Activated CD8-positive, alpha-beta T cell treated with anti-CD3 and anti-CD28 coated beads, Interleukin-2, amount 10 ng/mL, durations not matched to agents 7 days and 5 days (primary cell): ENCODE measurements at places on chromosomes 3 and 15. TPM values are rescaled to one million over a fixed set of nuclear protein-coding genes. Genes with fewer than 3 reads are reported as not detected.
A peak's percentile ranks its signal among the peaks of the same experiment; 100 is the strongest.

DNA sequence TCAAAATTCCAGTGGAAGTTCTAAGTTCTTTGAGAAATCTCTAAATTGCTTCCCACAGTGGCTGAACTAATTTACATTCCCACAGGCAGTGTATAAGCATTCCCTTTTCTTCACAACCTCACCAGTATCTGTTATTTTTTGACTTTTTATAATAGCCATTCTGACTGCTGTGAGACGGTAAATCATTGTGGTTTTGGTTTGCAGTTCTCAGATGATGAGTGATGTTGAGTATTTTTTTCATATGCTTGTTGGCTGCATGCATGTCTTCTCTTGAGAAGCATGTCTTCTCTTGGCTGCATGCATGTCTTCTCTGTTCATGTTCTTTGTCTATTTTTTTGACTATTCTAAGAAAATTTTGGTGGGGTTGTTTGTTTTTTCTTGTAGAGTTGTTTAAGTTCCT, 499.6 kb upstream of the CCDC54 start:
- DNase-seq, result no peak
- no peaks in the 10 kb centered on the region for H3K27me3 ChIP-seq
- H3K27ac ChIP-seq, result no peak overlapping the region
- H3K36me3 ChIP-seq, result no peaks in the 10 kb centered on the region
- no peak overlapping the region for H3K4me3 ChIP-seq

- no peak overlapping the region for H3K4me3 ChIP-seq
- no peaks in the 10 kb centered on the region for H3K36me3 ChIP-seq
- H3K27ac ChIP-seq, result no peak overlapping the region
- peak; percentile 75 for DNase-seq
- H3K4me1 ChIP-seq, result no peaks in the 10 kb centered on the region
Measured at GRCh38 chr15:94119923-94120775, 111.2 kb upstream of the MCTP2 start.

The FBXL22 gene
- total RNA-seq, result 1.4 TPM

DNA sequence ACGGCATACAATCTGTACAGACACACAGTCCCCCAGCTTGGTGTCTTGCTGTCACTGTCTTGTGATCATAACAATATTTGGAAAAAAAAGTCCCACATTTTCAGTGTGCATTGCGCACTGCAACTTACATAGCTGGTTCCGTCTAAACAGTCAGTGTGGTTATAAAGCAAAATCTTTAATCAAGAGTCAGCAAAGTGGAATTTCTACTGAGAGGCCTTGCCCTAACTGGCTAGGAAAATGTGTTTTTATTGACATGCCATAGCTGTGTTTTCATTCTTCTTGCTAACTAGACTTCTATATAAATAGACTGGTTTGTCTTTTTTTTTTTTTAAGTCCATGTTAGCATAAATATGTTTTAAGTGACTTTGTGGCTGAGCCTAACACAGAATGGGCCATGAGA, 174.8 kb downstream of the POLR2M start:
- H3K4me1 ChIP-seq, result no peaks in the 10 kb centered on the region
- H3K36me3 ChIP-seq, result no peaks in the 10 kb centered on the region
- H3K27ac ChIP-seq, result no peak overlapping the region
- DNase-seq, result no peak
- H3K4me3 ChIP-seq, result no peak overlapping the region
- peaks cover 27% of the 10 kb centered on the region for H3K27me3 ChIP-seq

The AP3B2 gene
- not detected for total RNA-seq

The RNF111 gene
- 38.9 TPM for total RNA-seq

The MYEF2 gene
- 28.5 TPM for total RNA-seq

- no peaks in the 10 kb centered on the region for H3K4me1 ChIP-seq
- DNase-seq, result no peak
- no peak overlapping the region for H3K4me3 ChIP-seq
Measured at GRCh38 chr3:100424261-100424660, 22.9 kb downstream of the LNP1 start.

DNA sequence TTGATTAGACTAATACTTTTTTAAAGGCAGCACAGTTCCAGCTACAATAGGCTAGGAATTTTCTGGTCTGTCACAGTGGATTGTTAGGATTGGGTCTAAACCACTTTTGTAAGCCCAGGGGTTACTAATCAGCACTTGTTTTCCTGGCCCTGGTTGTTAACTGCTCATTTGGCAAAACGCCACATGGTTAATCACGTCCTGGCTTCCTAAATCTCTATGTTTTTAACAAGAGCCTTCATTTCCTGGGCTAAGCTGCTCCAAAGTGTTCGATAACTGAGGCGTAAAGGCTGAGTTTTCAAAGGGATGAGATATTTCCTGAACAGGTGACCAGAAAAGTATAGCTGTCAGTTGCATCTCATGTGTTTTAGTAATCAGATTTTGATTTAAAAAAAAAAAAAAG, 38.9 kb upstream of the CLRN1 start:
- H3K27ac ChIP-seq, result no peak overlapping the region
- no peak overlapping the region for H3K4me3 ChIP-seq
- no peak for DNase-seq
- no peaks in the 10 kb centered on the region for H3K36me3 ChIP-seq

- no peak overlapping the region for H3K27ac ChIP-seq
- H3K4me1 ChIP-seq, result no peaks in the 10 kb centered on the region
- no peaks in the 10 kb centered on the region for H3K27me3 ChIP-seq
- DNase-seq, result no peak
- H3K36me3 ChIP-seq, result peaks cover 6% of the 10 kb centered on the region
- no peak overlapping the region for H3K4me3 ChIP-seq
Measured at GRCh38 chr3:114770874-114771273, 376.2 kb downstream of the ZBTB20 start.

- H3K27me3 ChIP-seq, result peaks cover 9% of the 10 kb centered on the region
- H3K27ac ChIP-seq, result peak overlapping the region; percentile 89
- peaks cover 23% of the 10 kb centered on the region for H3K4me1 ChIP-seq
- H3K36me3 ChIP-seq, result no peaks in the 10 kb centered on the region
Measured at GRCh38 chr3:97763586-97764406, 762 bp upstream of the ARL6 start.

The TM6SF1 gene
- 18.2 TPM for total RNA-seq

- no peaks in the 10 kb centered on the region for H3K36me3 ChIP-seq
- H3K27me3 ChIP-seq, result no peaks in the 10 kb centered on the region
- peaks cover 9% of the 10 kb centered on the region for H3K4me1 ChIP-seq
- no peak for DNase-seq
Measured at GRCh38 chr3:18847583-18848197, 300.6 kb upstream of the KCNH8 start.

DNA sequence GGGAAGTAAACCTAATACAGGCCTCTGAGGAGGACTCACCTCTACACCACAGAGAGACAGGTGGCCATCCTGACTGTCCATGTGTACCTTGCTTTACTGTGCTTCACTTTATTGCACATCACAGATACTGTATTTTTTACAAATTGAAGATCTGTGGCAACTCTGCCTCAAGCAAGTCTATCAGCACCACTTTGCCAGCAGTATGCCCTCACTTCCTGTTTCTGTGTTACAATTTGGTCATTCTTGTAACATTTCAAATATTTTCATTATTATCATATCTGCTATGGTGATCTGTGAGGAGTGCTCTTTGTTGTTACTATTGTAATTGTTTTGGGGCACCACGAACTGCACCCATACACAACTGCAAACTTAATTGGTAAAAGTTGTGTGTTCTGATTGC, 78.0 kb downstream of the BBX start:
- H3K4me3 ChIP-seq, result no peak overlapping the region
- no peak for DNase-seq
- peak overlapping the region; percentile 22 for H3K27ac ChIP-seq
- peaks cover 5% of the 10 kb centered on the region for H3K36me3 ChIP-seq

DNA sequence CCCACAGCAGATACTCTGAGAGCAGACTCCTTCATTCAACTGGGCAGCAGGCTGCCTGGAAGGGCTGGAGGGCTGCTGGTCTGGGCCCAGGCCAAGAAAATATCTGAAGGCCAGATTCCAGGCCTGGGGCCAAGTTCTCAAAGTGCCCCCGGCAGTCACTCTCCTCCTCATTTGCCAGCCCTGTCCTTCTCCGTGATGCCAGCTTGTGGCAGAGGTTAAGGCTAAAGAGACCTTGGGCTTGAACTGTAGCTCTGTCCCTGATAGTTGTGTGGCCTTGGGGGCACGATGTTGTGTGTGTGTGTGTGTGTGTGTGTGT, 39.0 kb downstream of the FAM3D start:
- no peak for DNase-seq
- H3K27ac ChIP-seq, result no peak overlapping the region
- H3K4me1 ChIP-seq, result peaks cover 3% of the 10 kb centered on the region
- H3K36me3 ChIP-seq, result no peaks in the 10 kb centered on the region
- no peak overlapping the region for H3K4me3 ChIP-seq

The SEMA3G gene
- 0.21 TPM for total RNA-seq

GRCh38 chr3:130504701-130505100, 12.3 kb upstream of the COL6A6 start:
- no peaks in the 10 kb centered on the region for H3K36me3 ChIP-seq
- H3K27ac ChIP-seq, result no peak overlapping the region
- H3K4me1 ChIP-seq, result no peaks in the 10 kb centered on the region
- peaks cover 6% of the 10 kb centered on the region for H3K27me3 ChIP-seq
- H3K4me3 ChIP-seq, result no peak overlapping the region

The SGO1 gene
- total RNA-seq, result 43.7 TPM

- H3K4me1 ChIP-seq, result no peaks in the 10 kb centered on the region
- H3K36me3 ChIP-seq, result no peaks in the 10 kb centered on the region
- H3K27ac ChIP-seq, result no peak overlapping the region
Measured at GRCh38 chr15:70998319-70998718, 105.7 kb downstream of the LRRC49 start.

GRCh38 chr3:70308760-70309159, 3.7 kb downstream of the MDFIC2 start:
- DNase-seq, result no peak
- no peaks in the 10 kb centered on the region for H3K36me3 ChIP-seq
- H3K27me3 ChIP-seq, result no peaks in the 10 kb centered on the region
- H3K27ac ChIP-seq, result no peak overlapping the region
- no peak overlapping the region for H3K4me3 ChIP-seq

DNA sequence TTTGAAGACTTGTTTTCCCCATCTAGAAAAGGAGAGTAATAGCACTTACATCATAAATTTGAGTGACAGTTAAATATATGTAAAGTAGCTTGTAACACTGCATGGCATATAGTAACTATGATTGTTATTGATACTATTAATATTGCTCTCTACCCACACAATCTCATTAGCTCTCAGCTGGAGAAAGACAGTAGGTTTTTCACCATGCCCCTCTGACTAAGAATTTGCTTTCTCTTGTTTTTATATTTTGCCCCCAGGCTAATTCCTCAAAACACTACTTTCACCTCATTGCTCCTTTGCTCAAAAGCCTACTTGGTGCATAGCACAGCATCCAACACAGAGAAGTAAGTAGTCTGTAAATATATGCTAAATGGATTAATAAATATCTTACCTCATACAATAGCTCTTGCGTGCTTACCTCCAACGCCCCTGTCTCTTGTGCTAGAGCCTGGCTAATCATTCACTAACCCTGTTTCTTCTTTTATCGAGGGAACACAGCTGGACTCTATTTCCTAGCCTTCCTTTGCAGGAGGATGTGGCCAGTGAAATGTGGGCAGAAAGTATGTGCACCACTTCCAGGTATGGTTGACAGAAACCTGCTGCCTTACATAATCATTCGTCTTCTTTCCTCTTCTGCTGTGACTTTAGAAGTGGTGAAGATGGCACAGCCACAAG, 190.0 kb downstream of the PLCH1 start:
- H3K27ac ChIP-seq, result peak overlapping the region; percentile 78
- H3K36me3 ChIP-seq, result peaks cover 11% of the 10 kb centered on the region
- peaks cover 6% of the 10 kb centered on the region for H3K27me3 ChIP-seq
- H3K4me3 ChIP-seq, result peak overlapping the region; percentile 39
- peaks cover 40% of the 10 kb centered on the region for H3K4me1 ChIP-seq

- H3K4me1 ChIP-seq, result peaks cover 43% of the 10 kb centered on the region
- no peak for DNase-seq
- peak overlapping the region; percentile 99 for H3K27ac ChIP-seq
- H3K4me3 ChIP-seq, result peak overlapping the region; percentile 96
- peaks cover 42% of the 10 kb centered on the region for H3K36me3 ChIP-seq
Measured at GRCh38 chr3:12841970-12842328, 584 bp upstream of the RPL32 start.

DNA sequence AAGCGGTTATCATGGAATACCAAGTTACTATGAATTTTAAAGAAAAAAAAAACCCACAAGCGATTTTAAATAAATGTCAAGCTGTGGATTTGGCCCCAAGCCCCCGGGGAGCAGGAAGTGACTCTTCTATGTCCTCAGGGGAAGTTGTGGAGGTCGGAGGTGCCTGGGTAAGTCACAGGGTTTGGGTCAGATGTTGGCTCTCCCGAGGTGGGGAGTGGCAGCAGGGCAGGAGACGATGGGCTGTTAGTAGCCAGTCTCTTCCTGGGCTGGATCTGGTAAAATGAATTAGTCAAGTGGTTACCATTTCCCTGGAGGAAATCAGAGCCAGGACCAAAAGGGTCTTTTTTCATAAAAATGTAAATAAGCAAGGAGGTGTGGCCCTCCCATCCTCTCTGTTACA, 316.7 kb downstream of the TLE3 start:
- no peak overlapping the region for H3K4me3 ChIP-seq
- DNase-seq, result peak; percentile 16

GRCh38 chr15:56869573-56869972, 48.9 kb upstream of the TCF12 start:
- no peaks in the 10 kb centered on the region for H3K4me1 ChIP-seq
- no peaks in the 10 kb centered on the region for H3K27me3 ChIP-seq
- H3K27ac ChIP-seq, result no peak overlapping the region
- no peak overlapping the region for H3K4me3 ChIP-seq

The CHSY1 gene
- 44.6 TPM for total RNA-seq

The CHRNB4 gene
- total RNA-seq, result not detected

DNA sequence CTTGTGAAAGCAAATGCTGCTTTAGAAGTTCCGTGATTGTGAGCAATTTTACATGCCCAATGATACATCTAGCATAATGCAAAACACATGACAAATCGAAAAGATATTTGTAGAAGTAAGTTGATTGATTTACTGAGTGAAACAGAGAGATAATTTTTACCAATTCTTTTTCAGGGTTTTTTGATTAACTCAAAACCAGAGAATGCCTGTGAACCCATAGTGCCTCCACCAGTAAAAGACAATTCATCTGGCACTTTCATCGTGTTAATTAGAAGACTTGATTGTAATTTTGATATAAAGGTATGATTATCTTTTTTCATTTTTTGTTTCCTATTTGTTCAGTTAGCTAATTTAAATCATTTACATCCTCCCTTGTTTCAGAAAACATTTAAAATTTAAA, 58.8 kb downstream of the RNF13 start:
- H3K36me3 ChIP-seq, result peaks cover 32% of the 10 kb centered on the region
- no peaks in the 10 kb centered on the region for H3K27me3 ChIP-seq
- no peak overlapping the region for H3K4me3 ChIP-seq

GRCh38 chr3:47006145-47006651, 26.7 kb downstream of the NBEAL2 start:
- no peak for DNase-seq
- H3K4me1 ChIP-seq, result peaks cover 22% of the 10 kb centered on the region
- H3K27me3 ChIP-seq, result no peaks in the 10 kb centered on the region
- H3K36me3 ChIP-seq, result peaks cover 60% of the 10 kb centered on the region
- H3K27ac ChIP-seq, result no peak overlapping the region

GRCh38 chr15:94083467-94084052, 147.8 kb upstream of the MCTP2 start:
- H3K36me3 ChIP-seq, result no peaks in the 10 kb centered on the region
- no peaks in the 10 kb centered on the region for H3K4me1 ChIP-seq
- no peak for DNase-seq
- no peaks in the 10 kb centered on the region for H3K27me3 ChIP-seq
- H3K27ac ChIP-seq, result no peak overlapping the region

The LRRN1 gene
- total RNA-seq, result 1.7 TPM

- no peak overlapping the region for H3K27ac ChIP-seq
- peaks cover 9% of the 10 kb centered on the region for H3K27me3 ChIP-seq
- no peak for DNase-seq
- peaks cover 25% of the 10 kb centered on the region for H3K4me1 ChIP-seq
- peaks cover 9% of the 10 kb centered on the region for H3K36me3 ChIP-seq
Measured at GRCh38 chr3:184016169-184016570, 1.5 kb downstream of the ABCC5 start.
